ENCODE measurements at places on chromosomes 1 and 21. TPM values are rescaled to one million over a fixed set of nuclear protein-coding genes. Genes with fewer than 3 reads are reported as not detected.

Gene TMEM81
- 1.2 TPM for total RNA-seq

Gene SLC6A17
- total RNA-seq = 0.84 TPM

Gene KRTAP19-1
- not detected for total RNA-seq

Gene CD244
- 0.14 TPM for total RNA-seq

Gene CFAP298
- 40.7 TPM for total RNA-seq

Gene OR4F29
- total RNA-seq = not detected

Gene FALEC
- not detected for total RNA-seq

Gene AKR7A3
- total RNA-seq = 0.14 TPM

Gene LCE2C
- total RNA-seq = not detected

Gene CRP
- not detected for total RNA-seq

Gene HSPB7
- total RNA-seq = not detected

Gene FBXO2
- total RNA-seq = 1.7 TPM

Gene SPRR2G
- total RNA-seq = not detected

Gene HPCAL4
- total RNA-seq = not detected

Gene FLG2
- total RNA-seq = not detected

Gene FTCD
- 0.17 TPM for total RNA-seq

Gene RGSL1
- total RNA-seq = not detected

Gene LYPD8
- 0.23 TPM for total RNA-seq

Gene HSD11B1
- not detected for total RNA-seq

Gene CCDC181
- total RNA-seq = not detected

Gene SYNC
- total RNA-seq = 16.4 TPM

Gene GLIS1
- total RNA-seq = not detected

Gene RPE65
- total RNA-seq = not detected

Gene CELA3B
- not detected for total RNA-seq

Gene SH2D5
- under 0.01 TPM for total RNA-seq

Gene PCBP3
- not detected for total RNA-seq

Gene SYPL2
- not detected for total RNA-seq

Gene UBE2U
- not detected for total RNA-seq

Gene IL23R
- total RNA-seq = not detected

Gene BATF3
- total RNA-seq = 1.7 TPM

Gene TFAP2E
- 0.14 TPM for total RNA-seq

Gene PRKCZ
- total RNA-seq = 22.8 TPM

Gene PRMT2
- 158 TPM for total RNA-seq

Gene AQP10
- total RNA-seq = not detected

Gene TRPM2
- 3.2 TPM for total RNA-seq

Gene LCE1D
- total RNA-seq = not detected

Gene AIRE
- not detected for total RNA-seq
